ENCODE measurements at places on chromosomes 2 and 18.

DNA sequence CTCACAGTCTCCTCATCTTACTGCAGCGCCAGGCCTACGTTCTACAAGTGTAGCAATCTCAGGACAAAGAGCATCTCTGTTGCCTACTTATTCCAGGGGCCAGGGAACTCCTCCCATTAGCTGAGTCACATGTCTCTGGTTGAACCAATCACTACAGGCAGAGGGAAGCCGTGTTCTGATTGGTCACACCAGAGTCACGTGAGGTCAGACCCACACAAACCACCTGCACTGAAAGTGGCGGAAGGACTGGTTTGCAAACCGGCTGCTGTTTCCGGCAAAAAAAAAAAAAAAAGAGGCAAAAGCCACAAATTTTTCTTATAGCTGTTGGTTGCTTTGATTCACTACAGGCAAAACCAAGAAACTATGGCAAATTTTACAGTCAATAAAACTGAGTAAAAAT lies 21.9 kb upstream of the USP14 start:
- no peak for DNase-seq

- peak; percentile 82 for DNase-seq
These were observed at the start of gene GBX2 for GRCh38 chr2:236168110-236169080. Gene GBX2 (minus strand): TSS chr2:236168386. CDS start chr2:236167971, 415 bp downstream.

DNA sequence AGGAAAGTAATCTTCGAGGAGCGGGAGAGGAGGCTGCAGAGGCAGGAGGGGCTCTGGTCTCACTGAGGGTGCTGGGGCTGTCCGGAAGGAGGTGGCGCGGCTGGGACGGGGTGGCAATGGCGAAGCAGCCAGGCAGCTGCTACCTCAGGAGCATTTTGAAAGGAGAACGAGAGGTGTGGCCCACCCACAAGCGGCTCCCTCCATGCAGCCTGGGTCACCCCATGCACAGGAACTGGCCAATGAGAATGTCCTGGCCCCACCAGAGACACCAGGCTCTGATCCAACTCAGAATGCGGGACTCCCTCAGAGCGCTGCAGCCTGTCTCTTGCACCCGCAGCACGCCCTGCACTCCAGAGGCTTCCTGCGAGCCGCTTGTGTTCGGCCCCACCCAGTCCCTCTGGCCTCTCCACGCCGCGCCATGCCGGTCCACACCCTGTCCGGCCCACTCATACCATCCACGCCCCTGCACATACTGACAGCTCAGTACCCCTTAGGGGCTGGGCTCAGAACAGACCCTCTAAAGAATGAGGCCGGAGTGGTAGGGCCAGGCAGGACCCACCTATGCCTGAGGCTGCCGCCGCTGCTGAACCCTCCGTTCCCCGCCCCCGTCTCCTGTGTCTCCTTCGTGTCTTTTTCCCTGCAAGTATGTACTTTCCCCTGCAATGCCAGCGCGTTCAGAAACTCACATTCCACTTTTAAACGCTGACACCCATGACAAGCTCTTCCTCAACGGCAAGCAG lies 6.4 kb upstream of the BOK start:
- no peak for DNase-seq

DNA sequence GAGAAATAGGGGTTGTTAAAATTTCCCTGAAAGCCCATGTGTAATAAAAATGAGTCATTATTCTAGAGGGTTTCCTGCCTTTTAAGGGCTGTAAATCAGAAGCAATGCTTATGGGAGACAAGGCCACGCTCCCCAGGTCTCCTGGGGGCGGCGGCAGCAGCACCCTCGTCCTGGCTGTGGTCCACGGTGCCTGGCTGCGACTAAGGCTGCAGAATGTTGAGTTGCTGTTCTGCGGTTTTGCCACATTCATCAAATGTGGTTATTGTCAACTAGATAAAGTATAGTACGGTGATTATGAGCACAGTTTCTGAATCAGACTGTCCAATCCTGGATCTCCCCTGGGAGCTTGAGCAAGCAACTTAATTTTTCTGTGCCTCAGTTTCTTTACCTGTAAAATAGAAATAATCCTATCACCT lies 11.9 kb upstream of the AGFG1 start:
- DNase-seq, result no peak

- DNase-seq, result peak; percentile 47
These were observed 10.8 kb downstream of the SPDYA start for GRCh38 chr2:28821295-28821958.

GRCh38 chr2:63903003-63903402 lies 61.3 kb downstream of the UGP2 start:
- no peak for DNase-seq

DNA sequence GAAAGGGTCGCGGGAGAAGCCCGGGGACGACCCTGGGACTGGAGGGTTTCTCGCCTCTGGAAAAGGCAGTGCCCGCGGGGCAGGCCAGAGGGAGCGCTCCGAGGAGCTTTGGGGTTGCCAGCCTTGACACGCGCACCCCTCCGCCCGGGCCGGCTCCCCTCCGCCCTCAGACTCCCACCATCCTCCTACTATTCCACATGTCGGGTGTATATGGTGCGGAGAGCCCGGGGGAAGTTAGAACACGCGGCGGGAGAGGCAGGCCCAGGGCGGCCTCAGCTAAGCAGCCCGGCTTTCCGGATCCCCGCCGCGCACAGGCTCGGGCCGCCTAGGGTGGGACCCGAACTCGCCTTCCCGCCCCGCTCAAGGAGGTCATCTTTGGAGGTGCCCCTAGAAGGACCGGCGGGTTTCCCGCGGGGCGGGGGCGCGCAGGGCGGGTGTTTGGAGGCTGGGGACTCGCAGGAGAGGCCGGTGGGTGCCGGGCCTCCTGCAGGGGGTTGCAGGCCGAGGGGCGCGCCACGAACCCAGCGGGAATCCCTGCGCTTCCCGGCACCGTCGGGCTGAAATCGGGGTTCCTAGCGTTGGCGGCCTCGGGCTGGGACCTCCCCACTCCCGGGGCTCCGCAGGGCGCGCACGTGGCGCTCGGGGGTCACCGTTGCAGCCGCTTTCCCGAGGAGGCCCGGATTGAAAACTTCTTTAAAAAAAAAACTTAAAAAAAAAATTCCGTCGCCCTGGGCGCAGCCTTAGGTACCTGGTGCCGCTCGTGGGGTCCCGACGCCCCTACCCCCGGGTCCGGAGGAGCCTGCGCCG lies 3.7 kb downstream of the NFATC1 start:
- no peak for DNase-seq

- no peak for DNase-seq
These were observed 176.1 kb downstream of the CAPN13 start for GRCh38 chr2:30631051-30631671.

DNA sequence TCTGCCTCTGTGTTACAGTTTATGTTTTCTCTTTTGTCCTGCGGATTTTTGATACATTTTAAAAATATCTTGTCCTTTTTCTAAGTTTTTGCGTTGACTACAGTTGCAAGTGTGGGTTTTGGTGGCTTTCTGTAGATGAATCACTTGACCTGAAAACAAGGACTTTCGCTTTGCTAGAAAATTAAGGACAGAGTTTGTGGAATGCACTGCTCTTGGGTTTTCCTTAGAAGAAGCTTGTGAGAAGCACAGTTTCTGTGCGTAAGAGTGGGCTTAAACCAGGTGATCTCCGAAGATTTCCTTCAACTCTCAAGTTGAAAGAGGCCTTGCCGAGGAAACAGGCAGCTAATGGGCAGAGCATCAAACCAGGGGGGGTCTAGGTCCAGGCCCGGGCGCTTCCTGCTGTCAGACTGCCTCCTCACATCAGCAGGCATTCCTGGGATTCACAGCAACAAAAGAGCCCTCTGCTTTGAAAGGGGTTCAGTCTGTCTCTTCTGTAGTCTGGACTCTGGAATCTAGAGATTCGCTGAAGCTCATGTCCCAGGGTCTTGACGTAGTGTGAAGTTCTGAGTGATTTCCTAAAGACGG lies 17.3 kb downstream of the NCK2 start:
- DNase-seq, result peak; percentile 66
